ENCODE measurements at places on chromosomes 7 and 10. TPM values are rescaled to one million over a fixed set of nuclear protein-coding genes. Genes with fewer than 3 reads are reported as not detected.

- DNase-seq: no peak
These were observed 25.2 kb upstream of the ITPRID1 start for GRCh38 chr7:31488562-31489203.

GRCh38 chr10:74754381-74754821 is 72.0 kb upstream of the KAT6B start:
- DNase-seq: no peak

DNA sequence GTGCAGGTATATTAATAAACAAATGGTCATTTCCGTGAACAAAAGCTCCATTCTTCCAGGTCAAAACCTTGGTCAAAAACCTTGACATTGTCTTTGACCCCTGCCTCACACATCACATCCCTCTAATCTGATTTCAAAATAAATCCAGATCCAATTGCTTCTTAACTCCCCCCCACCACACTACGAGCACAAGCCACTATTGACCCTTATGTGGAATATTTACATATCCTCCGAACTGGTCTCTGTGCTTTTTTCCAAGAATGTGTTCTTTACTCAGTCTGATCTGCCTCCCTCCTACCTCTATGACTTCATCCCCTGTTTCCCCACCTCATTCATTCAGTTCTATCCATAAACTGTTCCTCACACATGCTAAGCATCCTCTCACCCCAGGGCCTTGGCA is 313.6 kb upstream of the NPVF start:
- DNase-seq: no peak

GRCh38 chr7:66281678-66282590 is 76.8 kb downstream of the TPST1 start:
- peak; percentile 17 for DNase-seq

DNA sequence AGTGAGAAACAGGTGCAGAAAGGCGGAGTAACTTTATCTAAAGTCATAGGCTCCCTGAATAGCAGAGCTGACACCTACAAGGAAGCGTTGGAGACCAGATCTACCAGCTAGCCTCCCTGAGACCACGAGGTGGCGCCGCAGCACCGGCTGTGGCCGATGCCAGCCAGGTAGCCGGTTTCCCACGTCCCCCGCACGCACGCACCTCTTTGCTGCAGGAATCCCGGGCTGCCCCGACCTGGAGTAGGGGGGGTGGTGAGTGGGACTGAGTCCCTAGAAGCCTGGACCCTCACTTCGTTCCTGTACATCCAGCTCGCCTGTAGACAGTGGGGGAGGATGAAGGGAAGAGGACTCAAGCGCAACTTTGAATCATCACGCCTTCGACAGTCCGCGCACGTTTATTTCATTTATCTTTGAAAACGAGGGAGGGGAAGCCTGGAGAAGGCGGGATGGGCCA is 3.7 kb downstream of the ELOVL3 start:
- DNase-seq: peak; percentile 78

GRCh38 chr10:36531621-36532020 is 593.8 kb upstream of the ANKRD30A start:
- no peak for DNase-seq

GRCh38 chr10:13891128-13892000 is 304.6 kb downstream of the PRPF18 start:
- DNase-seq: no peak

DNA sequence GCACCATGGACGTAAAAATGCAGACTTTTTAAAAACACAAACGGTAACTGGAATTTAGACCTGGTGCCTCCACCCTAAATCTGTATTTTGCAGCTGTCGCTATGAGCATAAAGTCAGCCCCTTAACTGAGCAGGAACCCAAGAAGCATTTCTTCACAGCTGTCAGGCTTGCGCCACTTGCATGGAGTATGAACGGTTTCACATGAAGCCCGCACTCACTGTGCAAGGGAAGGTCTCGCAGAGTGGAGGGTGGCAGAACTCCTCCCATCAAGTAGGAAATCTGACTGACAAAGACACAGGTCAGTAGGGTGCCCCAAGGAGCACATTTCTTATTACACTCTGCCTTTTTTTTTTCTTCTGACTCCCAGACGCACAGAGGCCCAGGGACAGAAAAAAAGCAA is 58.5 kb downstream of the ELMO1 start:
- DNase-seq: no peak

DNA sequence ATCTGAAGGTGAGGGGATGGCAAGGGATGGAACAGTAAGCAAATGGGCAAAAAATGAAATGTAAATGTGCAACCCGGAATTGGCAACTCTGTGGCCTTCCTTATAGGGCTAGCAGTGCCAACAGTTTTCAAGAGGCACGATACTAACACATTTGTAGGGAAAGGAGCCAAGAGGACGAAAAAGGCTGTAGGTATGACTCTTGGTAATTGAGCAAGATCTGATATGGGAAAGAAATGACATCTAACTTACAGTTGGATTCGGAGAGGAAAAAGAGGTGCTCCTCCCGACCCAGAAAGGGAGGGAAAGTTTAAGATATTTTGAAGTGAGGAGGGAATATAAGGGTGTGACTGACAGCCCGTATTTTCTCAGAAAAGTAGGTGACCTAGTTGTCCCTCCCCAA is 2.1 kb upstream of the CREM start:
- DNase-seq: no peak

DNA sequence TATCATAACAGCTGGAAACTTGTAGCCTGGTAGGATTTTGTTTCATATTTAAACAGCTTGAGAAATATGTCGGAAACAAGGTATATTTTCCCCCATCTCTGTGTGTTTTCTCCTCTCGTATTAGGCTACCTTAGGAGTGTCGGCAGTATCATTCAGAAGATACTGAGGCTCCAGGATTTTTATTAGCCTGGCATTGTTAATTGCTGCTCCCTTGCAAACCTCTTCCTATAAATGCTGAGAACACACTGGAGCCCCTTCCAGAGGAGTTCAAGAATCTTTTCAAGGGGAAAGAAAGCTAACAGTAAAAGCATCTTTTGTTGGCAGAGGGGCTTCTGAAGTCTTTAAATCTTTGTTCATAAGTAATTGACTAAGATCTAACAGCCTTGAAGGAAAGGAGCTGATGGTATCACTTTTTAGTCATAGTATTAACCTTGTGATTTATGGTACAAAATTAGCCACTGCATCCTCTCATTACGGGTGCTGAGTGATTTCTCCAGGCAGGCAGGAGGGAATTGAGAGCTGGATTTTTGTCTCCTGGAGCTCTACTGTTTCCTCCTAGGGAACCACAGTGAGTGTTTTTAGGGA is 998.7 kb downstream of the LRMDA start:
- DNase-seq: no peak

DNA sequence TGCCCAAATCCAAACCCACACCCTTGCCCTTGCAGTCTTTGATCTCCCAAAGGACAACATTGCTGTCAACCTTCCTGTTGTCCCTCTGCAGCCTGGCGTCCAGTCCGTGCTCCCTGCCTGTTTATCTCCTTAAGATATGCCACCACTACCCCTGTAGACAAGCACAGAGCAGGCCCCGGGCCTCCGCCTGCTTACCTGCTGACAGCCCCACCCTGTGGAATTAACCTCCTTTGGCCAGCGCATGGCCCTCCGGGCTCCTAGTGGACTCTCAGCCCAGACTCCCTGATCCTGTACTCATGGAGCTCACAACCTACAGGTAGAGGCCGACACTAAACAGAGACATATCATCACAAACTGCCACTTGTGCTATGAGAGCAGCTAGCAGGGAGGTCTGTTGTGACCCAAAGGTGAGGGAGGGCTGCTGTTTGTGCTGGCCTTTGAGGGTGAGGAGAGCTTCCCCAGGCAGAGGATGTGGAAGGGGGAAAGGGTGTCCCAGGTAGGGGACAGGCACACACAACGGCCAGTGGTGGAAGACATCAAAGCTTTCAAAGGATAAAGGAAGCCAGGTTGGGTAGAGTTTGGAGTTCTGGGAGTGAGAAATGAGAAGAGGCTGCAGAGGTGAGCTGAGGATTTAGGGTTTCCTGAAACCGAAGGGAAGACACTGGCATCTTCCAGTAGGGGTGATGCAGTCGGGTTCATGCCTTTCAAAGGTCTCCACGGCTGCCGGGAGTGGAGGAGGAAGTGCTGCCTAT is 174.5 kb upstream of the ZMIZ1 start:
- no peak for DNase-seq

GRCh38 chr7:151246851-151247580 is 1.5 kb downstream of the SMARCD3 start:
- DNase-seq: no peak

DNA sequence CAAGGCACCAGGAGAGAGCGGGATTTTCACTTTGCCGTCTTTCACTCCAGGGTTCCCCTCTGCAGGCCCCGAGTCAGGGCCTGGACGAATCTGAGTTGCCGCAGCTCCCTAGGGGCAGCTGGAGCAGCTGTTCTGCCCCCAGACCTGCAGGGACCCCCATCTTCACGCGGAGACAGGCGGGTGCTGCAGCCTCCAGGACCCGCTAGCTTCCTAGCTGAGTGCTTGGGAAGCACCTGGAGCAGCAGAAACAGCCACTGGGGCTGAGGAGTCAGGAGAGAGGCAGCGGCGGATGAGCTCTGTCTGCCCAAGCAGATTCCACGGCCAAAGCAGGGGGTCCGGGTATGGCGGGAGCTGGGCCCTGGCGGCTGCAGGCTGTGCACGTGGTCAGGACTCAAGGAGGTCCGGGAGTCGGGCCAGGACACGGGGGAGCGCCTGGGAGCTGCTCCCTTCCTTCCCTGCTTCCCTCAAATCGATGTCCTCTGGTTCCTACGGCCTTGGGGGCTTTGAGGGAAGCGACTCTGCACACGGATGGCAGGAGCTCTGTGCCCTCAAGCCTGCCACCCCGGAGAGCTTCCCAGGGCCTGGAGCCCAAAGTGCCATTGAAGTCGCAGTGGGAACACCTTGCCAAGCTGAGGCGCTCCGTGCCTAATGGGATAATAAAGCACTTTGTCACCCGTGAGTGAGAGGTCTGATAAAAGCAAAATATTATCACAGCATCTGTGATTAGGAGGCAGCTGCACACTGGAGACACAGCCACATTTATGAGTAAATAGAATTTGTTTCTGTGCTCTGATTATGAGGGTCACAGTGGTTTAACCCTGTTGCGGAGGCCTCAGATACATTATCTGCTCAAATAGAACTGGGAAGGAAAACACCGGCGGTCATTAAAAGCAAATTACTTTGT is 17.2 kb downstream of the MNX1 start:
- no peak for DNase-seq

GRCh38 chr10:61452151-61452651 is 980 bp downstream of the TMEM26 start:
- no peak for DNase-seq

GRCh38 chr7:155979994-155980393 is 167.7 kb upstream of the SHH start:
- DNase-seq: no peak

DNA sequence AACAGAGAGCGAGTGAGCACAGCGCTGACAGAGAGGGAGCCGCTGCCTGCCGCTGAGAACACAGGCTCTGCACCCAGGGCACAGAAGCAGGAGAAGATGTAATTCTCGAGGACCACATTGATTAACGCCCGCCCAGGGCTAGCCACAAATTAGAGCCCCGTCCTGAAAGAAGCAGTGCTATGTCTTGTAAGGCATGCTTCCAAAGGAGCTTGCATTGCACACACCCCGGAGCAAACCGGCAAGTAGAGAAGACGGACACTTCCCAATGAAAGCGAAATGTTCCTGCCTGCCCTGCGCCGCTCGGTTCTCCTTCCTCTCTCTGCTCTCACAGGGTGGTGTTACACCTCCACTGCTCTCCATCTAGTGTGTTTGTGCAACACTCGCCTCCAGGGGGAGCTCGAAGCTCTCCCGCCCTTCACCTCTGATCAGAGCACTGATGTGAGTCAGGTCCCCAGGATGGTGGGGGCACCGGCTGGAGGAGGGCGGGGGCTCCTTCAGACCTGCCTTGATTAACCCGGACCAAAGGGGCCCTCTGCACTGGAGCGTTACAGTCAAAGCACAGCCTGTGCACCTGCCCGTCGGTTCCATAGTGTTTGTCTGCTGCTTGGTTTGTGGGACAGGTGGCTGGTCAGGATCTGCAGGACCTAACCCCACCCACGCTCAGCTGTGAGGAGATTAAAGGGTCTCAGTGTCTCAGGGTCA is 316.5 kb downstream of the ADARB2 start:
- no peak for DNase-seq

- no peak for DNase-seq
These were observed 26.5 kb downstream of the VPS50 start for GRCh38 chr7:93258661-93259060.

GRCh38 chr7:26584326-26584725 is 280.1 kb downstream of the SKAP2 start:
- no peak for DNase-seq

GRCh38 chr7:159096736-159097581 is 47.7 kb downstream of the VIPR2 start:
- peak; percentile 78 for DNase-seq

DNA sequence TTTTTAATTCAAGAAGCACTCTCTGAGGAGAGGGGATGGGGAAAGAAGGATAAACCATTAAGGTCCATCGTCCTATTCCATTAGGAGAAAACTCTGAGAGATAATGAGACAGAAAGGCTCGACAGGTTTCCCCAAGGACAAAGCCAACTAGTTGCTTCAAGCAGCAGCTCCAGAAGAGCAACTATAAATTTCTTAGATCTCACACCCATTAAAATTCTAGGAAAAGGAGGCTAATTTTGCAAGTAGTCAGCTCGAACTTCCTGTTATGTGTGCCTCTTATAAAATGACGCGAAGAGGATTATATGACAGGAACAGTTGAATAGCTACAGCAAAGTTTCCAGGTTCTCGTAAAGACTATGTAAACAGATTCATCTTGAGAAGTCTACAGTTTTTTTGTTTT is 52.0 kb upstream of the ST8SIA6 start:
- no peak for DNase-seq

GRCh38 chr10:104329735-104330134 is 8.5 kb downstream of the ITPRIP start:
- DNase-seq: no peak

GRCh38 chr10:36354633-36355032 is 712.5 kb upstream of the FZD8 start:
- DNase-seq: no peak

DNA sequence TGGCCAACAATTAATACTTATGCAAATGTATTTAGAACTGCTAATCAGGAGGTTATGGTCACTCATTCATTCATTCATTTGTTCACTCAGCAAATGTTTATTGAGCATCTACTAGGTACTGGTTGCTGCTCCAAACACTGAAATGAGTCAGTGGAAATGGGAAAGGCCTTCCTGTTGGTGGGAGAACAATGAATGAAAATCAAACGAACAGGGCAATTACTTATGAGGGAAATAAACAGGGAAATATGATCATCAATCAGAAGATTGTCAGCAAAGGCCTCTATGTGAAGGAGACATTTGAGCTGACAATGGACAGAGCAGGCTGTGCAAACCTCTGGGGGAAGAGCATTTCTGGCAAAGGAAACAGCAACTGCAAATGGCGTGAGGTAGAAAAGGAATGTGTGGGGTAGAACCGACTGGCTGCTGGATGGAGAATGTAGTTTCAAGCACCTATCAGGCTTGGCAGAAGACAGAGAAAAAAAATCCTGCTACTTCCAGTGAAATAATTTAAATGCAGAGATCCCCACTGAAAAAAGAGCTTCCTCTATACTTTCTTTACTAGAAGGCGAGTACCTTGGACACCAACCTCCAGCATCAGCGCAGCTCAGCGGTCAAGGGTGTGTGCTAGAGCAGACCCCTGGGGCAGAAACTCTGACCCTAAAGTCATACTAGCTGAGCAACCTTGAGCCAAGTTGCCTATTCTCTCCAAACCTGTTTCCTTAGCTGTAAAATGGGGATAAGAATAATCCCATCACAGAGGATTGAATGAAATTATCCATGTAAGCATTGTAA is 108.8 kb upstream of the EEPD1 start:
- DNase-seq: no peak

GRCh38 chr10:54800741-54801421 is at the start of gene PCDH15:
Gene PCDH15, minus strand, starts transcription at chr10:54801231. Its CDS starts 136,969 bp downstream, at chr10:54664262.
- DNase-seq: peak; percentile 35

EGFR gene
- total RNA-seq: 9.7 TPM

HOGA1 gene
- total RNA-seq: 7.5 TPM

SNX8 gene
- 27.4 TPM for total RNA-seq

CYP26C1 gene
- total RNA-seq: not detected

ARHGAP12 gene
- 27.2 TPM for total RNA-seq

DIP2C gene
- total RNA-seq: 28.1 TPM

Data from heart left ventricle (tissue), 16 donors.